ENCODE measurements at places on chromosomes 2 and 18. TPM values are rescaled to one million over a fixed set of nuclear protein-coding genes. Genes with fewer than 3 reads are reported as not detected.

- no peaks in the 10 kb centered on the region for H3K36me3 ChIP-seq
- peak; percentile 46 for DNase-seq
- H3K4me3 ChIP-seq = peak overlapping the region; percentile 73
- H3K27ac ChIP-seq = peak overlapping the region; percentile 75
Observed at GRCh38 chr2:109129356-109129920, 433 bp downstream of the SH3RF3 start.

DNA sequence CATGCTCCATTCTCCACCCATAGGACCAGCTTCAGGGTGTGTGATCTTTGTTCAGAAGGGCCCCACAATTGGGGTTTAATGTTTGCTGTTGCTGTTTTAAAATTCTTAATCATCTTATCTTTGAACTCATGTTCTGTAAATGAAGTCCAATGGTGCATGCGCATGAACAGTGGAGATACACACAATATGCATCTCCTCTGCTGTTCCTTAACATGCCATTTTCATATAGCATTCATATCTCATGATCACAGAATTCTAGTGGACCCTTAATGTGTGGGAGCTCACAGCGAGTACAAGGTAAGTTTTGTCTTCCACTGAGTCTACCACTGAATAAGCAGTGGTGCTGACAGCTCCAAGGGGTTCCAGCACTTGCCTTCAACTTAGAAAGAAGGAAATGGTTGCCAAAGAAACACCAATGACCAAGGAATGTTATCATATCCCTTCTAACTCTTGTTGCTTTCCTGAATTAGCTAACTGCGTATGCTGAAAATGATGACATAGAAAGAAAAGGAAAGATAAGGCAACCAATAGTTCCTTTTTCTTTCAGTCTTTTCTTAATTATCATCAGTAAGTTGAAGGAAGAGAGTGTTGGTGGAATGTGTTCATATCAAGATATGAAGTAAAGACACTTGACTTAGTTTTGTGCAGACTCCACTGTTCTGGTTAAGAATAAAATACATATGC, 258.9 kb upstream of the FBXO11 start:
- H3K4me3 ChIP-seq = no peak overlapping the region
- no peaks in the 10 kb centered on the region for H3K4me1 ChIP-seq
- no peak overlapping the region for H3K27ac ChIP-seq
- H3K27me3 ChIP-seq = peaks cover 8% of the 10 kb centered on the region

GRCh38 chr2:70522627-70523026, 31.0 kb downstream of the TGFA start:
- no peaks in the 10 kb centered on the region for H3K36me3 ChIP-seq
- H3K27me3 ChIP-seq = no peaks in the 10 kb centered on the region
- no peak overlapping the region for H3K27ac ChIP-seq

GRCh38 chr2:63218800-63219526, 168.3 kb downstream of the OTX1 start:
- DNase-seq = no peak
- no peaks in the 10 kb centered on the region for H3K36me3 ChIP-seq
- no peak overlapping the region for H3K27ac ChIP-seq
- H3K27me3 ChIP-seq = no peaks in the 10 kb centered on the region
- H3K4me3 ChIP-seq = no peak overlapping the region

DNA sequence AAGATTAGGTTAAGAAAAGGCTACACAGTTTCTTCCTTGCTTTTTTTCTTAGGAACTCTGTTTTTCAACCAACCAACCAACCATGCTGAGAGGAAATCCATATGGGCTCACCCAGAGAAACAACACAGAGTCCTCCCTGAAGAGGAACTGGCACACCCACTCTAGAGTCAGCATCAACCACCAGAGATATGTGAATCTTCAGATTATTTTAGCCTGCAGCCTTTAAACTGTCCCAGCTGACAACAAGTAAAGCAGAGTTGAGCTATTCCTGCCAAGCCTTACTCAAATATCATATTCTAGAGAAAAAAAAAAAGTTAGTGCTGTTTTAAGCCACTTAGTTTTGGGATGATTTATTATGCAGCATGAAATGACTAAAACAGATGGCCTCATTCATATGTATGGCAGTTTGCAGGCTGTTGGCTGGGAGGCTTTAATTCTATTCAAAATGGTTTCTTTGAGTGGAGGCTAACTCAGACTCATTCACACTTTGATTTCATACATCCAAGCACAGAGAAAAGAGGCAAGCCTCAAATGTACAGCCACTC, 1637.7 kb upstream of the LRRTM1 start:
- no peaks in the 10 kb centered on the region for H3K27me3 ChIP-seq
- no peaks in the 10 kb centered on the region for H3K36me3 ChIP-seq
- no peak for DNase-seq
- H3K4me1 ChIP-seq = no peaks in the 10 kb centered on the region
- no peak overlapping the region for H3K27ac ChIP-seq
- H3K4me3 ChIP-seq = no peak overlapping the region

- H3K27ac ChIP-seq = peak overlapping the region; percentile 6
- DNase-seq = peak; percentile 37
- no peaks in the 10 kb centered on the region for H3K27me3 ChIP-seq
Observed at GRCh38 chr2:9914384-9915065, 37.0 kb upstream of the GRHL1 start.

Gene ADGRF3
- total RNA-seq = 0.18 TPM

Gene EIPR1
- total RNA-seq = 30.8 TPM
